SW480 (cell line): ENCODE measurements at places on chromosomes 1 and 21.
A peak's percentile ranks its signal among the peaks of the same experiment; 100 is the strongest.

DNA sequence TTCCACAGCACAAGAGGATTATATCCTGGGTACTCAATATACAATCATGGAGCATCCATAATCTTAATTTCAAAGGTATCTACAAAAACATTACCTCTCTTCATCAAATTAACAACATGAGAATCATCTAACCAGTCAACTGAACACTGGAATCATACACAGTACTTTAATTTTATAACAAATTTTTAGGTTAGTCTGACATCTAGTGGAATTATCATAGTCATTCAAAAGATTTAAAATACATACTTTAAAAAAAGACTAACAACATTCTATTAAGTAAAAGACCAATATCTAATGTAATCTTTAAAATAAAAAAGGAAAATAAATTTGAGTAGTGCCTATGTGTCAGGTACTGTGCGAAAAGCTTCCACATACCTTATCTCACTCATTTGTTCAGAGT, 16.8 kb upstream of the SH3GLB1 start:
- DNase-seq = peak; percentile 42

DNA sequence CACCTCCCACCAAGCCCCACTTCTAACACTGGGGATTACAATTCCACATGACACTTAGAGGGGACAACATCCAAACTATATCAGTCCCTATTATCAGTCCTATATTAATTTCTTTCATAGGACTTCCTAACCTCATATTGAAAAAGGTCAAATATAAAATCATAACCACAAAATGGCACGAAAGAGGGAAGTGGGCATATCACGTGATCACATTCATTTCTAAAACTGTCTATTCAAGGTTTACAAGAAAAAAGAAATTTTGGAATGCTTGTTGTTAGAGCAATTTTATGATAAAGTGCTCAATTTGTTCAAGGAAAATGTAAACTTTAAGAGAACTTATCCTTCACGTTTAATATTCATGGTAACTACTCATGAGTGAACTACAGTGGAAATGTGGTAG, 13.2 kb upstream of the CDC7 start:
- DNase-seq = no peak

- no peak for DNase-seq
These were observed 25.6 kb downstream of the CLIC4 start for GRCh38 chr1:24770881-24771280.

DNA sequence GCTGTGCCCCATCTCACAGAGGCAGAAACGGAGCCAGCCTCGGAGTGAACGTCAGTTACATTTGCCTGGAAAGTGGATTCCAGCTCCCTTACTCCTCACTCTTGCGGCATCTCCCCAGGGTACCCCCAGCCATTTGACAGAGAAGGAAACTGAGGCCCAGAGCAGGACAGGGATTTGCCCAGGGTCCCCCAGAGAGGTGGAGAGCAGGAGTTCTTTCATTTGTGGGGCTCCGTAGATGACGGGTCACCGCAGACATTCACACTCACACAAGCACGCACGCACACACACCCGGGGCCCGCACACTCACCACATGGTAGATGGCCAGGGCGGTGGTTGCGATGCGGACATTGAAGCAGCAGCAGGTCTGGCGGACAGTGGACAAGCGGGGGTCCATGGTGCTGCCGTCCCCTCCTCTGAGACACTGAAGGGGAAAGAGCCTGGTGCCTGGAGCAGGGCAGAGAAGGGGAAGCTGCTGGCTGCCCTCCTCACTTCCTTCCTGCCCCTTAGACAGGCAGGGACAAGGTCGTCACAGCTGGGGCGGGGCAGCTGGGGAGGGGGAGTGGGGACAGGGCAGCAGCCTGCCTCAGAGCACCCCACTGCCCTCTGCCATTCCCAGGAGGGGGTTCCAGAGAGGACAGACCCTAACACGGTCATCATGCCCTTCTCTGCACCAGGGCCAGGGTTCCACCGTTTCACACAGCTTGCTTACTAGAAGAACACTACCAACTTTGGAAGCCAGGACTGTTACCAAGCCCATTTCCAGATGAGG, at the start of gene LAPTM5:
LAPTM5 (minus strand) TSS at position 423 of the 769 bp plus-strand sequence; CDS start at position 394, 29 bp downstream.
- no peak for DNase-seq

DNA sequence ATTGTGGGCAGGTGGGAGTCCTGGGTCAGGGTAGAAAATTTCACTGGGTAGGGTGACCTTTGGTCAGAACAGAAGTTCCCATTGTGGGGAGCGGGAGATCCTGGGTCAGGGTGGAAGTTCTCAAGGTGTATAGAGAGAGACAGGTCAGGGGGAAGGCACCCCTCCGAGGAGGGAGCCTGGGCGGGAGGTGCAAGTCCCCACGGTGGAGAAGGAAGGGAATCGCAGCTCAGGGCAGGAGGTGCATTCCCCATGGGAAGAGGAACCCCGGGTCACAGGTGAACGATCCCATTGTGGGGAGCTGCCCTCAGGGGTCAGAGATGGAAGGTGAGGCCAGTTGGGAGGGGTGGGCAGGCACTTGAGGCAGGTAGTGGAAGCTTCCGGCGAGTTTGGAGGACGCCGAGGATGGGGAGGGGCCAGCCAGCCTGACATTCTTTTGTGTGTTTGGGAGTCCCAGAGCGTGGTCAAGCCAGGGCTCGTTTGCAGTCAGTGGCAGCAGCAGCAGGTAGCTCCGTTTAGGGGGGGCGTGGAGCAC, 637 bp downstream of the LYPLA2 start:
- DNase-seq = peak; percentile 40

GRCh38 chr1:44072821-44073220, 41.6 kb upstream of the SLC6A9 start:
- no peak for DNase-seq

- DNase-seq = no peak
These were observed 22.7 kb downstream of the NDUFS5 start for GRCh38 chr1:39048745-39049370.

GRCh38 chr1:166925810-166926478, 49.4 kb downstream of the ILDR2 start:
- peak; percentile 59 for DNase-seq

DNA sequence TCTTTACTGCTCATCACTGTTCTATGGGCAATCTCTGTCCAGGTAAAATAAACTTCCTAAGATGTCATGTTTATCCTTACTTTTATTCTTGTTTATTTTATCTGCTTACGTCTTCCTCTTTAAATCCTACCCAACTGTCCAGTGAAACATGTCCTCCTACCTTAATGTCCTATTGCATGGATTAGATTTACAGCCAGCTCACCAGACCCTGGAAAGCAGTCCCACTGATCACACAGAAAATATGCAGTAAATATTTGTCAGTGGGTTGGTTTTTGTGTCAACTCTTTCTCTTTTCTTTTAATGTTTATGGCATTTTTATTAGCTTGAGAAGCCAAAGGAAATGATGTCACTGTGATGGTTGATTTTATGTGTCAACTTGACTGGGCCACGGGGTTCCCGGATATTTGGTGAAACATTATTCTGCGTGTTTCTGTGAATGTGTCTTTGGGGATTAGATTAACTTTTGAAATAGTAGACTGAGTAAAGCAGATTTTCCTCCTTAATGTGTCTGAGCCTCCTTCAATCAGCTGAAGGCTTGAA, 258.3 kb downstream of the SRGAP2C start:
- no peak for DNase-seq

DNA sequence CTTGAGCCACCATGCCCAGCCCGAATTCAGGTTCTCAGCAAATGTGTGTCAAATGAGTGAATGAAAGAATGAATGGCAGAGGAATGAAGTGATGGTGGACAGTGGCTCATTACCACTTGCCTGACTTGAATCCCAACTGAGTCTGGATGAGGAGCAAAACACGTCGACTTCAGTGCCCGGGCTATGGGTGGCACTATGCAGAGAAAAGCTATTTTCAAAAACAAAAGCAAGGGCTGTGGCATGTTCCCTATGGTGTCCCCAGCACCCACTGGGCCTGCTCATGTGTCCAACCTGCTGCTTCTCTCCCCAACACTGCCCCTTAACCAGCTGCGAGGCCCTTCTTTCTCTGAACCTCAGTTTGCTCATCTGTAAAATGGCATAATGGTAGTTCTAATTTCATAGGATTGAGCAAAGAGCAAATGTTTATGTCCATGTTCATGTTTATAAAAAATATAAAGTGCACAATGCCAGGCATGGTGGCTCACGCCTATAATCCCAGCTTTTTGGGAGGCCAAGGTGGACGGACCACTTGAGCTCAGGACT, 4.3 kb upstream of the MAD2L2 start:
- no peak for DNase-seq

DNA sequence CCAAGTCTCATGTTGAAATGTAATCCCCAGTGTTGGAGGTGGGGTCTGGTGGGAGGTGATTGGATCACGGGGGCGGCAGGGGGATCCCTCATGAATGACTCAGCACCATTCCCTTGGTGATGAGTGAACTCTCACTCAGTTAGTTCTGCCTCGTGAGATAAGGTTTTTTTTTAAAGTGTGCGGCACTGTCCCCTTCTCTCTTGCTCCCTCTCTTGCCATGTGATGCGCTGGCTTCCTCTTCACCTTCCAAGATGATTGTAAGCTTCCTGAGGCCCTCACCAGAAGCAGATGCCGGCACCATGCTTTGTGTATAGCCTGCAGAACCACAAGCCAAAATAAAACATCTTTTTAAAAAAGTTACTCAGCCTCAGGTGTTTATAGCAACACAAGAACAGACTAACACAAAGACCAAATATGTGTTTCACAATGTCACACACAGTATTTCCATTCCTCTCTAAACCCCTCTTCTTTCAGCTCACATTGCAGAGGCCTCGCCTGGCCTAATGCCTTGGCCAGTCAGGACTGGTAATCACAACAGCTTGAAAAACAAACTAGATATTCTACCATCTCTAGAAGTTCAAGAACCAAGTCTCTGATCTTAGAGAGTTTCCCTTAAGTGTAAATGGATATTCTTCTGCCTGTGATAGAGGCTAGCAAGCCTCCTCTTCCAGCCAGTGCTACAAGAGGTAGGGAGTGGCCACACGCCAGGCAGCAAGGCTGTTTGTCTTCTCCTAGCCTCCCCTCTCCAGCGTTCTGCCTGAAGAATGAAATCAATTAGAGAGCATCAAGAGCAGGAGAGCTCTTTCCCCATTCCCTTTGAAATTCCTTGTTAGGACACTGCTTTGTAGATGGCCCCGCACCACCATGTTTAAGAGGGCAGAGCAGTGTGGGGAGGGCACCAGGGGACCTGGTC, 19.6 kb upstream of the RAP1A start:
- DNase-seq = no peak

GRCh38 chr1:172902861-172903381, 147.8 kb downstream of the TNFSF18 start:
- DNase-seq = no peak

DNA sequence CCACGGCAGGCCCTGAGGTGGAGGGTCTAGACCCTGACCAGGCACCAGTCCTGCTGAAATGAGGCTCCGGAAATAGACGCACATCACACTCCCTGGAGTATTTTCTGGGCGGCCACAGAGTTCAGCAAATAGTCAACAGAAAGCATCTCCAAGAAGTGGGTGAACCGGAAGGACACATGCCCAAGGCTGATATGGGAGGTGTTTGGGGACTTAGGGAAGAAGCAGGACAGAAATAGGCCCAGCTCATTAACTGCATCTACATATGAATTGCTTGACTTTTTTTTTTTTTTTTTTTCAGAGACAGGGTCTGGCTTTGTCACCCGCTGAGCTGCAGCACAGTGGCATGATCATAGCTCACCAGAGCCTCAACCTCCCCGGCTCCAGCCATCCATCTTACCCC, 36.5 kb upstream of the GPR157 start:
- DNase-seq = no peak

DNA sequence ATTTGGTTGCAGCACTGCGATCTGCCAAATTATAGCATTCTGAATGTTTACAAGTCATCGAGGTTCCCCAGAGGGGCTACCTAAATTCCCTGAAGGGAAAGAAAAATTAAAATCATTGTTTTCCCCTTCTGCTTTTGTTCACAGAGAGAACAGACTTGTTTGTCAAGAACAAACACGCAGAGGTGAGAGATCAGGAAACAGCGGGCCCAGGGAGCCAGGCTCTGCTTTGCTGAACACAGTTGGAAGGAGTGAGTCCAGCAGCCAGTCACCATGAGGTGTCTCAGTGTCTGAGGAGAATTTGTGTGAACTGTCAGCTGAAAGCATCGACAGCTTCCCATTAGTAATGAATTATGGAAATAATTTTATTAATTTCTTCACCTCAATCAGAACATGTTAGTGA, 52.5 kb downstream of the RWDD3 start:
- no peak for DNase-seq

- no peak for DNase-seq
These were observed 14.4 kb downstream of the ANP32E start for GRCh38 chr1:150221552-150221951.

DNA sequence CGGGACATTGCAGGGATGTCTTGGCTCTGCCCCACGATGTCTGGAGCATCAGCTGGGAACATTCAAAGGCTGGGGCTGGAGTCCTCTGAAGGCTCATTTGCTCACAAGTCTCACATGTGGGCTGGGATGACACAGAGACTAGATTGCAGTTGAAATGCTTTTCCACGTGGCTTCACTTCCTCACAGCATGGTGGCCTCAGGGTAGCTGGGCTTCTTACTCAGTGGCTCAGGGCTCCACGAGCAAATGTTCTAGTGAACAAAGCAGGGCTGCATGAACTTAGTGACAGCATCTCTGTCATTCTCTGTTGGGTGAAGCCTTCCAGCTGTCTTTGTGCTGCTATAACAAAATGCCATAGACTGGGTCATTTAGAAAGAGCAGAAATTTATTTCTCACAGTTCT, 247.0 kb upstream of the POU3F1 start:
- no peak for DNase-seq

GRCh38 chr21:44262338-44263056, 800 bp upstream of the DNMT3L start:
- no peak for DNase-seq

DNA sequence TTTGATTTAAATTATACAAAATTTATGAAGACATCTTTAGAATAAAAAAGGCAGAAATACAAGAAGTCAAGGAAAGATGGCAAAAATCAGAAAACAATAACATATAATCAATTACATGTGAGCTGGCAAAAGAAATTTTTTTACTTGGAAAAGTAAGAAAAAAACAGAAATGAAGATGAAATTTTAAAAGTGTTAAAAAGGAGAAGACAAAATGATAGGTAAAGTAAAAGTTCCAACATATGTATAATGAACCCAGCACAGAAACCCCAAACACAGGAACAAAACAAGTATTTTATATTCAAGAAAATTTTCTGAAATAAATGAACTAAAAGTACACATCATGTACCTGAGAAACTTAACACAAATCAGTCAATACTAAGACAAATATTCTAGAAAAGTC, 63.4 kb downstream of the USP1 start:
- DNase-seq = no peak

GRCh38 chr1:24507405-24507804, 4.8 kb downstream of the RCAN3 start:
- no peak for DNase-seq

DNA sequence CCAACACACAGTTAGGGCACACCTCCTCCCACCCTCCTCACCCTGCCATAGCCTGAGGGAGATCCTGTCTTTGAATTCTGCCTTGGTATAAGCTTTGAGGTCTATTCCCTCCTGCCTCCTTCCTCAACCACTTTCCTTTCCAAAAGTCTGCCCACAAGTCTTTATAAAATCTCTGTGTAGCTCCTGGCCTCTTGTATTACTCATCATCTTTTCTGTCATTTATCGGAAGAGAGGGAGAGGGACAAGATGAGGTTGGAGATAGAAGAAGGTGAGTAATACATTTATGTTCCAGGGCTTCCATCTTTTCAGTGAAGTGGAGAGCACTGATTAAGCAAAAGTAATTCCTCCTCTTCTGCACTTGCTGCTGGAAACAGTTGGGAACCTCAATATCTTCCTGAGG, 30.5 kb upstream of the EFCAB14 start:
- DNase-seq = no peak
